ENCODE measurements at places on chromosomes 5 and 9.

DNA sequence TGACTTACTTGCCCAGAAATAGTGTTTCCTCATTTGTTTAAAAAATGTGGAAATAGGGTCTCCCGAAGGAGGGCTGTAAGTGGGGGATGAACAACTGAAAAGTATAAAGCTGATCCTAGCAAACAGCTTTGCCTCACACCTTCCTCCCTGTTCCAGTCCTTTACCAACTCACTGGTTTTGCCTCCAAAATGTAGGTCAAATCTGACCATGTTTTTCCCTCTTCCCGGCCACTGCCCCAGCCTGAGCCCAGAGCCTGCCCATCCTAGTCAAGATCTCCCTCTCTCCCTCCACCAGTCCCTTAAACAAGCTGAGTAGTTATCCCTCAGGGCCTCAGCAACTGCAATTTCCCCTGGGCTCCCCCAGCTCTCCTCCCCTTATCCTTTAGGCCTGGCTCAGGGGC is 82.4 kb upstream of the FBXW11 start:
- no peak for DNase-seq

- DNase-seq, result no peak
These were observed 44.3 kb upstream of the COL5A1 start for GRCh38 chr9:134597041-134597913.

GRCh38 chr5:130337179-130337888 is 433.1 kb downstream of the CHSY3 start:
- DNase-seq, result no peak

GRCh38 chr9:38162332-38163211 is 93.5 kb upstream of the SHB start:
- DNase-seq, result no peak

GRCh38 chr9:81113453-81114124 is 575.8 kb downstream of the TLE1 start:
- no peak for DNase-seq

DNA sequence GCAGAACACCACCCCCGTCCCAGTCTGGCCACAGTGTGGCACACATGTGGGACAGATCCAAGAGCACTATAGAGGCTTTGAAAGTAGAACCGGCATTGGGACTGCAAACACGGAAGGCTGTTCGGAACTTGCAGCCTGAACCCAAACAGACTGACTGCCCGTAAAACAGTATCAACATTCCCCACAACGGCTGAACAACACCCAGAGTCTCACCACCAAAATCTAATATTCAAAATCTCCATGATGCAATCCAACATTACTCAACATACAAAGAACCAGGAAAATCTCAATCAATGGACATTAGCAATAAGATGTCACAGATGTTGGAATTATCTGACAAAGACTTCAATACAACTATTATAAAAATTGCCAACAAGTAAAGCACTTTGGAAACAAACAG is 82.3 kb downstream of the ROR2 start:
- DNase-seq, result no peak

DNA sequence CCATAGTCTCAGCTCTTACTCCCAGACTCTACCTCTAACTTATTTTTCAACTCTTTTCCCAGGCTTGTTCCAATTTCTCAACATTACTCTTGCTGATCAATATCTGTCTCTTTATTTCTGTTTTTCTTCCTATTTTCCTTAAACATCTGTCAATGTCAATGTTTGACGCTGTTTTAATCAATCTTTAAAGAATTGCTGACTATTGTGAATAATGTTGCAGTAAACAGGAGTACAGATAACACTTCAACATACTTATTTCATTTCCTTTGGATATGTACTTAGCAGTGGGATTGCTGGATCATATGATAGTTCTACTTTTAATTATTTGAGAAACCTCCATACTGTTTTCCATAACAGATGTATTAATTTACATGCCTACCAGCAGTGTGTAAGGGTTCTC is 229.0 kb downstream of the TRIM36 start:
- DNase-seq, result no peak

DNA sequence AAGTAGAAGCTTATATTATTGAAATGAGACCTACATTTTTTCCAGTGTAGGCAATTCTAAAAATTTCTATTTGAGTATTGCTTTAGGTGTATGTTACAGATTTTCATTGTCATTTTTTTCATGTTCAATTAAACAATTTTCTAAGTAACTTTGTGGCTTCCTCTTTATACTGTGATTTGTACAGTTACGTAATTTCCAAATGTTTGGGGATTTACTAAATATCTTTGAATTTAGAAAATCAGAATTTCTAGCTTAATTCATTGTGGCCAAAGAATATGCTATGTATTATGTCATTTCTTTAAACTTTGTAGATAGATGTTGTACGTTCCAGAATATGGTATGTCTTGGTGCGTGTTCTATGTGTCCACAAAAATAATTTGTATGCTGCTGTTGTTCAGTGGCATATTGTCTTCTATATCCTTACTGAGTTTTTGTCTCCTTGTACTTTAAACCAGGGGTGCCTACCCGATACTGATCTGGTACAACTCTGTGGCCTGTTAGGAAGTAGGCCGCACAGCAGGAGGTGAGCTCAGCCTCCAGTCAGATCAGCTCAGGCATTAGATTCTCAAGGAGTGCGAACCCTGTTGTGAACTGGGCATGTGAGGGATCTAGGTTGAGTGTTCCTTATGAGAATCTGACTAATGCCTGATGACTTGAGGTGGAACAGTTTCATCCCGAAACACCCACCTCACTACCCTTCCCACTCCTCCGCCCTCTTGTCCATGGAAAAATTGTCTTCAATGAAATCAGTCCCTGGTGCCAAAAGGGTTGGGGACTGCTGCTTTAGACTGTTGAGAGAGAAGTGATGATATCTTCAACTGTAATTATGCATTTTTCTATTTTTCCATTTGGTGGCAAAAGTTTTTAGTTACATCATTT is 63.5 kb downstream of the UBE2R2 start:
- no peak for DNase-seq

Data from omental fat pad (tissue), 4 donors.